Activated naive CD8-positive, alpha-beta T cell treated with anti-CD3 and anti-CD28 coated beads for 36 hours (primary cell): ENCODE measurements at places on chromosomes 3 and 15. TPM values are rescaled to one million over a fixed set of nuclear protein-coding genes. Genes with fewer than 3 reads are reported as not detected.
A peak's percentile ranks its signal among the peaks of the same experiment; 100 is the strongest.

DNA sequence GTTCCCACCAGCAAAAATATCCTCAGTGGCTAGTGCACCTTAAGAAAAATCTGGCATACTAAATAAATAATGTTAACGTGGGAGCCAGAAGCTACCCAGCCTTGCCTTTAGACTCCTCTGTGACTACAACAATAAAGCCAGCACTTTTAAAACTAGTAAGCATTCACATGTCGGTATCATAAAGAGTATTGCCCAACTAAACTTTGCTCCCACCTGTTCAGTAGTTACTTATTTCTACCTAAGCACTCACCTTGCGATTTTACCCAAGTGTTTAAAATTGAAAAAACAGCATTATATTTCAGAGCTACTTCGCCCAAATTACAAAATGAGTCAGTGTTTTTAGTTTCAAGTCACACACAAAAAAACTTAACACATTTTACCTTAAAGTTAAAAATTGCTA is 12.8 kb downstream of the ALDH1L1 start:
- no peak overlapping the region for H3K27ac ChIP-seq
- no peaks in the 10 kb centered on the region for H3K4me1 ChIP-seq
- H3K27me3 ChIP-seq: peaks cover 50% of the 10 kb centered on the region
- no peak overlapping the region for H3K4me3 ChIP-seq
- no peak for DNase-seq

FBXW12 gene
- total RNA-seq: not detected

DNA sequence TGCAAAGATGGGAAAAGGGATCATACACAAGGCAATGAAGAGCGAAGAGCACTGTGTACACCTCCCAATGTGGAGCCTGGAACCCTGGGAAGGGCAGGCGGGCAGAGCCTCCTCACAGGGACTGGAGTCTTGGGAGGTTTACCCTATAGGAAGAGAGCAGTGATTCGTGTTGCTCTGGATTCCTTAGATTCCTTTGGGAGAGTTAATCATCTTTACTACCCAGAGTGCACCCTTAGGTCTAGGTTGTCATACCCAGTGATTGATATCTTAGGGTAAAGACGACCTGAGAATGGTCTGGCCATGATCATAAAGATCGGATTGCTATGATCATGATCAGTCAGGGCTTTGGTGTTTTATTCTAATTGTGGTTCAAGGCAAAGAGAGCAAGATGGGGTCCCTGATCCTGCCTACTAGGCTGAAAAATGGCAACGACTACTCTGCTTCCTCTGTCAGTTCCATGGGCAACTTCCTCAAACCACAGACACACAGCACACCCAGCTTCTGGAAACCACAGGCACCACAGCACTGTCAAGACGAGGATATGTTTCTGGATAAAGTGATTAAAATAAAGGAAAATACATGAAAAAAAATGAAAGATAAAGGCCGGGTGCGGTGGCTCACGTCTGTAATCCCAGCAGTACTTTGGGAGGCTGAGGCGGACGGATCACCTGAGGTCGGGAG is 20.4 kb upstream of the MAP6D1 start:
- H3K4me1 ChIP-seq: peaks cover 17% of the 10 kb centered on the region
- peaks cover 19% of the 10 kb centered on the region for H3K36me3 ChIP-seq
- peak overlapping the region; percentile 80 for H3K27ac ChIP-seq

TUSC7 gene
- total RNA-seq: not detected

PIK3CB gene
- 20.5 TPM for total RNA-seq
